Lung (tissue), 17 donors: ENCODE measurements at places on chromosomes 2 and 18. TPM values are rescaled to one million over a fixed set of nuclear protein-coding genes. Genes with fewer than 3 reads are reported as not detected.
A peak's percentile ranks its signal among the peaks of the same experiment; 100 is the strongest.

SERPINB7 gene
- total RNA-seq: 0.12 TPM

- no peak for DNase-seq
Observed at GRCh38 chr18:13441736-13442135, 223.2 kb downstream of the LDLRAD4 start.

DNA sequence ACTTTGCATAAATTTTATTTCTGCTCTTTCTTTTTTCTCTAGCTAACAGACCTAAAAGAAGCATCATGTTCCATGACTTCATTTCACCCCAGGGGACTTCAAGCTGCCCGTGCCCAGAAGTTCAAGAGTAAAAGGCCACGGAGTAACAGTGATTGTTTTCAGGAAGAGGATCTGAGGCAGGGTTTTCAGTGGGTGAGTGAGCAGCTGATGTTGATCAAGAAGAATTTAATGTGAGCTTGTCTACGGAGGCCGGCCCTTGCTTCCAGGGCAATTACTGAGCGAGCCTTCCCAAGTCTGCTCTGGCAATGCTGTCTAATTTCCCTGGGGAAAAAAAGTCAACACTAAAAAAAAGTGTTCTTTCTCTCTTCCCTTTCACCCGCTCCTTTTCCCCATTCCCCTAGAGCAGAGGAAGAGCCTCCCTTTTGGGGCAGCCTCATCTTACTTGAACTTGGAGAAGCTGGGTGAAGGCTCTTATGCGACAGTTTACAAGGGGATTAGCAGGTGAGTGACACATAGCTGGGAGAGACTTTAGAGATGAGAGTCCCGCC, 1.2 kb downstream of the CDK15 start:
- peak; percentile 24 for DNase-seq

RBM43 gene
- 7.9 TPM for total RNA-seq

FN1 gene
- 1,753 TPM for total RNA-seq
